Esophagus squamous epithelium (tissue), 5 donors: ENCODE measurements at places on chromosomes 11 and 22.

GRCh38 chr11:88231894-88232482 lies 56.7 kb upstream of the RAB38 start:
- no peak for DNase-seq

DNA sequence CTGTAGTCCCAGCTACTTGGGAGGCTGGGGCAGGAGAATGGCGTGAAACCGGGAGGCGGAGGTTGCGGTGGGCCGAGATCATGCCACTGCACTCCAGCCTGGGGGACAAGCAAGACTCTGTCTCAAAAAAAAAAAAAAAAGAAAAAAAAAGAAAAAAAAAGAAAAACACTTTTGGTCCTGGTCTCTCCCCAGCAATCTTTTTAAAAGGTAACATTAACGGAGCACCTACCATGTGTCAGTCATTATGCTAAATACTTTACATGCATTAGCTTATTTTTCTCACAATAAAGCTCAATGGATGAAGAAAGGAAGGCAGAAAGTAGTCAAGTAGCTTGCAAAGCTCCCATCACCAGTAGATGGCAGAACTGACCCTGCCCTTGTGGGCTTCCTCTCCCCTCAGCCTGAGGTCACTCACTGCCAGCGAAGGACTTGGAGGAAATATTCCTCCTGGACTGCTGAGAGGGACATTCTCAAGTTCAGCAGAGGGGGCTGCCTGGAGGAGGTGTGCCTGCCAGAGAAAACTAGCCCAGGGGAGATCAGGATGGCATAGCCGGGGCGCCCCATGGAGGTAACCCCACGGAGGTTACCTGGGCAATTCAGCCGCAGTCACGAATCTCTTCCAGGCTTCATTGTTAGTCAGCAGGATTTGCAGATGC lies 15.5 kb downstream of the APOL3 start:
- DNase-seq, result no peak

- no peak for DNase-seq
These were observed 89.1 kb upstream of the MTNR1B start for GRCh38 chr11:92880381-92880780.

- DNase-seq, result no peak
These were observed 1.7 kb upstream of the CAVIN3 start for GRCh38 chr11:6321961-6322362.

DNA sequence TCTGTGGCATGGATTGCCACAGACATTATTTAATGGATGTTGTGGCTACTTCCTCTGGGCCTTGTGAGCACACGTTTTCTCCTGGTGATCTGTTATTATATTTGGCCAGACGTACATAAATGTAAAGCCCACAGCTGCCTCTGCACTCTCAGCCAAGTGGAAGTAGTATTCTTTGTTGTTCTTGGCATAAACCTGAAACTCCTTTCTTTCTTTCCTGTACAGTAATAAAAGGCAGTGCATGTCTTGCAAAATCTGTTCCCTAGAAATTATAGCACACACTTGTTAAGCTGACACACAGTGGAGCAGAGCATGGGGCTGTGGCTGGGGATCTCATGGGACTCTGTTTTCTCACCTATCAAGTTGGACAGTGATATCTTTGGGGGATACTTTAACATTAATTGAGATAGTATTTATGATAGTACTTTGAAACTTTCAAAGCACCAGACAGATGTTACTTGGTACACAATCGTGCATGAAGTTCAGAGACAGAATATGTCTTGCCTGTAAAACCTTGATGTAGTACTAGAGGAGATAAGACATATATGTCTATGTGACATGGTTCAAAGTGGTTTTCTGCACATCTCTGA lies 20.9 kb downstream of the PANX1 start:
- no peak for DNase-seq

GRCh38 chr11:99812516-99812915 lies 791.8 kb downstream of the CNTN5 start:
- no peak for DNase-seq

- no peak for DNase-seq
These were observed 3.3 kb downstream of the LMO1 start for GRCh38 chr11:8260202-8260966.
